ENCODE measurements at places on chromosomes 6 and 20.

GRCh38 chr20:50992733-50993457, 30.0 kb downstream of the KCNG1 start:
- no peak for DNase-seq

- DNase-seq = no peak
Measured at GRCh38 chr20:31653561-31653960, 15.8 kb downstream of the COX4I2 start.

- no peak for DNase-seq
Measured at GRCh38 chr20:39451386-39451785, 489.2 kb downstream of the DHX35 start.

- no peak for DNase-seq
Measured at GRCh38 chr6:76803038-76803580, 660.2 kb downstream of the HTR1B start.

DNA sequence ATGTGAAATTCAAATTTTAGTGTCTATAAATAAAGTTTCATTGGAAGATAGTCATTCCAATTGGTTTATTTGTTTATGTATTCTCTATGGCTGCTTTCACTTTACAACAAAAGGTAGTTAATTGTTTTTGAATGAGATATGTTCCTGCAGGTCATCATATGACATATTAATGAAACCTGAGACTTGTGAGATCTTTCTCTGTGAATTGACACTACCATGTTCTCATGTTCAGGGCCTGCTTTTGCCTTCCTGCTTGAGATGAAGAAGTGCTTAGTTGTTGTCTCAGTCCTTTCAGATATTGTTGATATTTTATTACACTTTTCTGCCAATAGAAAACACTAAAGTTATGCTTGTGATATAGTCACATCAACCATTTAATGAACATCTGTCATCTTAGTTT, 132.5 kb downstream of the UTRN start:
- DNase-seq = no peak
